ENCODE measurements at places on chromosomes 4 and X.

DNA sequence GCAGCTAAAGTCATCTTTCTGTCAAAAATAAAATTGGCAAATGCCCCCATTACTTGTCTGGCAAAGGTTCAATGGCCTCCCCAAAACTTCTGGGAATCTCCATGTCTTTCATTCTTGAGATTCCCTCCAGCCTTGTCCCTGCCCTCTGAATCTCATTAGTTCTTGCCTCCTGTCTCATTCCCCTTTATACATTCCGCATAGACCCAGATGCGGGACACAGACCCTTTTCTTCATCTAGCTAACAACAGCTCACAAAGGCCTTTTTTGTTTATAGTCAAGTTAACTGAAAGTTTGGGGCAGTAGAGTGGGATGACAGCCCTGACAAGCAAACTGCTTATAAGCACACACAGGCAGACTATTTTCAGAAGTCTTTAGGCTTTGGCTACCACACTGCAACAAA lies 306.1 kb upstream of the FAM241A start:
- DNase-seq = peak; percentile 3

DNA sequence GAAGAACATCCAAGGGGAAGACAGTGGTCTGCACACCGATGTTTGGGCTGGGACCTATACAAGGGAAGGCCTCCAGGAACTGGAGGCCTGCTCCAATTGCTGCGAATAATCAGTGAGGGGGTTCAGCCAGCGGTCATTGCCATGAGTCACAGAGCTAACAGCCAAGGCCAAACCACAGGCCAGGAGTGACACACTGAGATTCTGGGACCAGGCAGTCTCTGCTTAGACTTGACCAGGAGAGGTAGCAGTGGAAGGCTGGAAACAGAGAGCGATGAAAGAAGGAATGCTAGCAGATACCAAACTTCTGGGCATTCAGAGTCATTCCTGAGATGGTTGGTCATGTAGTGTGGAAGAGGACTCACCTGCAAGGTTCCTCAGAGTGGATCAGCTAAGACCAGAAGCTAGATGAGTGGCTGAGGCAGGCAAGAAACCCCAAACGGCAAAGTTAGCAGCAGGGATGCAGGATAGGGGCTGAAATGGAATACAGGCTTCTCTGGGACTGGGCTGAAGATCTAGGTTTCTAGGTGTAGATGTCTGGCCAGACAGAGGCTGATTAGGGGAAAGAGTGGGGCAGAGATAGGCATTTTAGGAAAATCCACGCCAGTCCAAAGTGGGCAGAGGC lies 54.7 kb downstream of the CNGA2 start:
- DNase-seq = peak; percentile 73

- DNase-seq = peak; percentile 63
Observed at GRCh38 chr4:17165286-17165685, 266.8 kb upstream of the LDB2 start.

DNA sequence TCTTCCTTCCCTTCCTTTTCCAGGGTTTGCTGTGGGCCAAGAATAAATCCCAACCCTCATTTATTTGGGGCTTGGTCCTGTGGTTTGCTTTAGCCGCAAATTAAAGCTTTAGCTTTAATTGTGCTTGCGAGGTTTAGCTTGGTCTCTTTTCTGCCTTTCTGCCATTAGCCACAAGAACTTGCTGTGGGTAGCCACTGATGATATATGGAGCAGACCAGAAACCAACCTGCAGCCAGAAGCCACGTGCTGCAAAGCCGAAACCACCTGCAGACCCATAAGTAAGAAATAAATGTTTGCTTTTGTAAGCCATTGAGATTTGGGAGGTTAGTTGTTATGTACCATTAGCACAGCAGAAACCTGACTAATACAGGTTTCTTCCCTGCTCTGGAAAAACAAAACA lies 89.8 kb upstream of the S100G start:
- DNase-seq = no peak

DNA sequence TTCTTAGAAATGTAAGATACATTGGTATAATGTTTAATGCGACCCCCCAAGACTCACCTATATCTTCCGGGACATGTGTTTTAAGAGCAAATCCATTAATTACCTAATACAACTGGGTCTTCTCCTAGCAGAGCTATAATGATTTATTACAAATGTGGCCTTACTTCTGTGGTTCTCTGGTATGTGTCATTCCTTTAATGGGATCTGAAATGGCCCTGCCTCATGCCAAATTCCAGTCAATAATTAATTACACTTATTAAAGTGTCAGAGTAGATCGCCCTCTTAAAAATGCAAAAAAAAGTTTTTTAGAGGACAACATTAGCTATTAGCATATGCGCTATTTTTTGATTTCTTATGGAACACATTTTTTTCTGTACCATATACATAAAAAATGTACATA lies 17.0 kb downstream of the HPSE start:
- DNase-seq = no peak

DNA sequence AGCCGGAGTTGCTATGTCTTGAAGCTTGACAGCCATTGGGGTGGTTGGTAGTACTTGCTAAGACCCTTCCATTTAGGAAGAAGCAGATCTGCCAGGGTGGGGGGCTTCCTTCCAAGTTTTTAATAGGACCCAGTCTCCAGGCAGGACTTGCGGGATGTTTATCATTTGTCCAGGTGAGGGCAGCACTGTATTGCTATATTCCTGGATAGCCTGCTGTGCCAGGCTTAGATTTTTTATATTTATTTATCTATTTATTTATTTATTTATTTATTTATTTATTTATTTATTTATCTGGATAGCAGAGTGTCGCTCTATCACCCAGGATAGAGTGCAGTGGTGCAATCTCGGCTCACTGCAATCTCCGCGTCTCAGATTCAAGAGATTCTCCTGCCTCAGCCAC lies 87.4 kb upstream of the CT45A1 start:
- no peak for DNase-seq

GRCh38 chr4:169311643-169312365 lies 41.0 kb upstream of the SH3RF1 start:
- peak; percentile 63 for DNase-seq

DNA sequence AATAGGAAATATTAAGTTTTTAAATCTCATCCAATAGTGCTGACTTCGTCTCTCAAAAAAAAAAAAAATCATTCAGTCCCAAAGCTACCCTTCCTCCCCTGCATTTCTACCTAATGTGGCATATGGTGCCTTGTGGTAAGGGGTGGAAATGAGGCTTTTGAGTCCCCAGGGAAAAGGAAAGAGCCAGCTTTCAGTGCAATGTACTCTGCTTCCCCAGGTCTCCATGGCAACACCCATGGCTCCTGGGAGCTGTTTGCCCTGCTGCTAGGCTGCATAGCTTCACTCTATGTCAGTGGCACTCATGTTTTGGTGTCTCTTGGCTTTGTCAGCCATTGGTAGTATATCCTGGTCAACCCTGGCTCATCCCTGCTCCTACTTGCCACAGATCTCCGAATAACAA lies 175.9 kb downstream of the SLC39A8 start:
- DNase-seq = peak; percentile 1

DNA sequence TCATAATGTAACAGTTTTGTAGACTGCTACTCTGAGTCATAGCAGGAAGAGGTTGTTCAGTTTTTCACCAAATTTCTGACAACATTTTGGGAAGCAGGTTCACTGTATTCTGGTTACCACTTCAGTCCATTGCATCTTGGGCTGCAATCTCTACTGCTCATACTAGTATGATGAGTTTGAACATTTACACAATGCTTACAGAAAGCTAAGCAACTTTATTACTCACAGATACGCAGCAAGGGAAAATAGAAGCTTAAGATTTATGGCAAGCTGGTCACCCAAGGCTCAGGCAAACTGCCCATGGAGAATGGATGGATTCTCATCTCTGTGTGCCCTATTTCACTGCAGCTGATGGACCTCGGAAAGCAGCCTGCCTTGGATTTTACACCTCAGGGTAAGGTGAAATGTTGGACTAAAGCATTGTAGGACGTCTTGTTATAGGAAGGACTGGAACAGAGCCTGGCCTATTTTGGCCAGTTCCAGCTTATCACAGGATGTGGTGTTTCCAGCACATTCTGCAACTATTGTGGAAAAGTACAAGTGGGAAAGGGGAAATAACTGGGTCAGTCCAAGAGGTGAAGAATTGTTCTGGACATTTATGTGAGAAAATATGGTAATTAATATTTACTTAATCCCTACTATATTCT lies 887.1 kb upstream of the AGA start:
- no peak for DNase-seq

- no peak for DNase-seq
Observed at GRCh38 chr4:109760682-109761081, 30.8 kb upstream of the PLA2G12A start.

DNA sequence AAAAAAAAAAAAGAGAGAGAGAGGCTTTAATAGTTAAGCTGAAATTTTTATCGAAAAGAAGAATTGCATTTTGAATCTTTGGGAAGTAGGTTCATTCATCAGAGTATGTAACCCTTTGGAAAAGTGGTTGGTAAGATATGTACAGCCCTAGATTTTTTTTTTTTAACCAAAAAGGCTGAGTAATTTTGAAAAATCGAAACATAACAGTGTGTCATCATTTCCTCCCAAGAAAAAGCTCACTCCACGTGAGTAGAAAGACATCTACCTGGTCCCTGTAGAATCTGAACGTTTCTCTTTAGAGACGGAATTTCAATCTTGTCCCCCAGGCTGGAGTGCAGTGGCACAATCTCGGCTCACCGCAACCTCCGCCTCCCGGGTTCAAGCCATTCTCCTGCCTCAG lies 16.2 kb downstream of the SHOX start:
- DNase-seq = no peak

- DNase-seq = peak; percentile 21
Observed at GRCh38 chr4:71609167-71609566, 174.7 kb downstream of the GC start.

DNA sequence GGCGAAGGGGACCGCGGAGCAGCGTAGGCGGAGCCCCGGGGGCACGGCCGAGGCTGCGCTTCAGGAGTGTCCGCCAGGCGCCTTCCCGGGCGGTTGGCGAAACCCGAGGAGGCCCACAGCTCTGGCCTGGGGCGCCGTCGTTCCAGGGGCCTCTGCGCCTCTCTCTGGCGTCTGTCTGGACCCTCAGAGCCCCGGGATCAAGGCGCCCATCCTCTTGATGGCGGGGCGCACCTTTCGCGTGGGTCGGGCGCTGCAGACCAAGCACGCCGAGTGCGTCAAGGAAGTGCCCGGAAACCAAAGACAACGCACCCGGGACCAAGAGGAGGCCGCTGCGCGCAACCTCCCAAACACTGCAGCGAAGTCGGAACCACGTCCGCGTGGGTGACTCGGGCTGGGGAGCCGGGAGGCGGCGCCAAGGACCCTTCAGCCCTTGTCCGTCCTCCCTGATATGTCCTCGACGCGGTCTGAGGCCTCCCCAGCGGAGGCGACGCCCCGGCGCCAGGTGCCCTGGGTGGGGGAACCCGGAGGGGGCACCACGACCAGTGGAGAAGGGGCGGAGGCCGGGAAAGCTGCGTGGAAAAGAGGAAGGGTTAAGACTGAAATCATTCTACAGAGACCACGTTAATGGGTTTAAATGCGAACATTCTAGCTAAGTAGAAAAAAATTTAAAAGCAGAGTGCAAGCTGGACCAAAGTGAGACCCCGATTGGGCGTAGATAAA lies 9.9 kb downstream of the HMX1 start:
- DNase-seq = no peak

GRCh38 chr4:103928370-103928769 lies 208.6 kb upstream of the TACR3 start:
- DNase-seq = no peak

DNA sequence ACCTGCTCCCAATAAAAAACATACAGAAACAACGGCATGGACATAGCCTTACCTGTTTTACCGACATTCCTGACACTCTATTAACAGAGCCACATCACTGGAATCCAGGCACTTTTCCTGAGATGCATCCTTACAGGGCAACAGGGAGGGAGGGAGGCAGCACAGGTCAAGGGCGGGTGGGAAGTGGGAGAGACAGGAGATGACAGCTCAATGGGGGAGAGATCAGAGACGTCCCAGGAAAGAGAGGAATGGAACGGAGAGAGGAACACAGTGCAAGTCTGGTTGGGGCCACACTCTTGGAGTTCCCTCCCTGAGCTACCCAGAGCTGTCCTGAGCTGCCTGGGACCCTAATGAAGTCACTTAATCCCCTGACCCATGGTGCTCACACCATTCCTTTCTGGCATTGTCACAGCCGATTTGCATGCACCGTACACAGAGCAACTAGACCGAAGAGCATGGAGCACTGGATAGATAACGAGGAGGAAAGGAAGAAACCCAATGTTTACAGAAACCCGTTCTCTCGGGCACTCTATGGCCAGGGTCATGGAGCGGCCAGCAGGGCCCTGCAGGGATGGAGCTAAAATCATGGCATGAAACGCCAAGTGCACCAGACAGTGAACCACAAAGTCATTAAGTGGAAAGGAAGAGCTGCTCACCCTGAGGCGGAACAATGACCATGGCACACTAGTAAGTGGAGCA lies 93.1 kb downstream of the NSUN7 start:
- DNase-seq = no peak

DNA sequence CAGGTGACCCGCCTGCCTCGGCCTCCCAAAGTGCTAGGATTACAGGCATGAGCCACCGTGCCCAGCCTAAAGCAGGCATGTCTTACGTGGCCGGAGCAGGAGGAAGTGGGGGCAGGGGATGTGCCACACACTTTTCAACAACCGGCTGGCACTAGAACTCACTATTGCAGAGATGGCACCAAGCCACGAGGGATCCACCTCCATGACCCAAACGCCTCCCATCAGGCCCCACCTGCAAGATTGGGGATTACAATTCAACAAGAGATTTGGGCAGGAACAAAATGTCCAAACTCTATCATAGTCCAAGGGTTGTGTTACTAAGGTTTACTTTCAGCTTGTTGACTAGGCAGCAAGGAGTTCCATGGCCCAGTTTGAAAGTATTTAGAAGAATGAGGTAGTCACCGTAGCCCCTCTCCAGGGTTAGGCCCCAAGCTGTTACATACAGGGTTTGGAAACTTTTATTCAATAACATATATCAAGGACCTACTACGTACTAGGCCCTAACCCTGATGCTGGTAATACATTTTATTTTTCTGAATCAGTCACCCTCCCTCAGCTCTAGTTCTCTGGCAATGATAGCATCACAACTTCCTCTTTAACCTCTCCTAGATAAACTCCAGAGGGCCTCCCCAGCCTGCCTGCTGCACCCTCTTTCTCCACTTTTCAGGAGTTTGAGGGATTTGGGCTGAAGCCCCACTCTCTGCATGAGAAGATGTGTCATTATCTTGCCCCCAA lies 18.0 kb upstream of the TBC1D14 start:
- no peak for DNase-seq

- DNase-seq = no peak
Observed at GRCh38 chr4:54726907-54727306, 69.2 kb downstream of the KIT start.

DNA sequence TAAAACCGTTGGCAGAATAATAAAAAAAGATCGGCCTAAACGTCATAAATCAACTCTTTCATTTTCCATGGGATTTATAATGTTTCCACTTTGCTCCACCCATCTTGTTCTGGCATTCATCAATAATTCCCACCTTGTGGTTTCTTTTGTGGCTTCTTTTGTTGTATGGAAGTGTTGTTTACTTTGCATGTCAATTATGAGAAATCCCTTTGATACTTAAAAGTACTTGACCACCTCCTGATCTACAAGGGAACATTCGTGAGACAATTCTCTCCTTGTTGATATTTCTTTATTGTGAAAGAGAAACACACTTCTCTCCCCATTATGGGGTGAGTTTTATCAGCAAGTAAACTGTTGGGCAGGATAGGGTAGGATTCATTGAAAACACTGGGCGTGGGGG lies 2.8 kb downstream of the AMELX start:
- no peak for DNase-seq
